Activated CD4-positive, alpha-beta T cell treated with anti-CD3 and anti-CD28 coated beads, Interleukin-10, Interleukin-2, amounts not matched to agents 100 ng/mL and 50 ng/mL, durations not matched to agents 16 hours and 8 hours (primary cell): ENCODE measurements at places on chromosomes 3 and 15.

DNA sequence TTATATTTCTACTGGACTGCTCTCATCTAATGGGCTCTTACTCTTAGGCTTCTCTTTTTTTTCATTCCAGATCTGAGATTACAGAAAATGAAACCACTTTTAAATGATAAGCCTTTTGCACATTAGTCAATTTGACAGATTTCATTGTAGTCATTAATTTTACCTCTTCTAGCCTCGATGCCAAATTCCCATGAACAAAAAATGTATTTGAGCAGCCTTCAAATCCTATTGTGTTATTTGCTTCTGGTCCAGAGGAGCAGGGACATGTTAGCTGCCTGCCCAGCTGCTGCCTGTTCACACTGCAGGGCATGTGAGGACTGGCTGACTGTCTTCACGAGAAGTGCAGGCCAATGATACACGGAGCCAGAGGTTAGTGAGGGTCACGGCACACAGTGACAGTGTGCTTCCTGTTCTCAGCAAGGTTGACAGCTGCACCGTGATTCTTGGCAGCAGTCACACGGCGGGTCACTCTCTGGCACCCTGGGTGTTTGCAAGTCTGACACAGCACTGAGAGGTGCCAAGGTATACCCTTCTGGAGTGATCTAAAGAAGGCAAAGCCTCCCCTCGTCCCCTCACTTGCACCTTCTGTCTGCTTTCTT, 40.8 kb downstream of the KAT2B start:
- DNase-seq: peak; percentile 46

GRCh38 chr3:162193148-162194095, 696.8 kb downstream of the OTOL1 start:
- DNase-seq: no peak

DNA sequence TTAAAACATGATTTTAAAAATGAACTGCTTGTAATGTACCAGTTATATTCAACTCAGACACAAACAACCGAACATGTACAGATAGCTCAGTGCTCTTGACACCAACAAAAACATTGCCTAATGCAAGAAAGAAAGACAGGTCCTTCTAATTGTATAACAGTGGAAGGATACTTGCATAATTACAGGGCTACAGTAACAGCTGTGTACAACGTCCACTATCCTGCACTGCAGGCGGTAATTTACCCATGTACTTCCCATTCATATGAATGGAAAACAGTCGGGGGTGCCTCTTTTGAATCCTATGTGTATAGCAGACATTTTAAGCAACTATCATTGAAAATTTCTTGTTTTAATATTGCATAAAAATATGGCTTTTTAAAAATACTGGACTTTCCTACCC, 41.1 kb upstream of the PLSCR5 start:
- DNase-seq: no peak

DNA sequence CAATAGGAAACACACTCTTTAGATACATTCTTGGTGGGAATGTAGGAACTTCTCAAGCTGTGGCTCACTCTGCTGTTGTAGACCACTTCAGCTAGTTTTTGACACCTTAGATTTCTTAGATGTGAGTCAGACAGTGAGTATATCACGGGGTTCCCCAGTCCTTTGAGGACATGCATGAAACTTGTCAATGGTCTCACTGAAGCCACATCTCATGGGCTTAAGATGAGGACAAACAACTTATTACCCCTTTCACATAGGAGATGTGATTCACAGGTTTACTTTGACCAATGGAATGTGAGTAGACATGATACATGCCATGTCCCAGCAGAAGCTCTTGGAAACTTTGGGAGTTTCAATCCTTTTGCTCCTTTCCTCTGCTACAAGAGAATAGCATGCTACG, 325.5 kb downstream of the CHST2 start:
- peak; percentile 48 for DNase-seq

DNA sequence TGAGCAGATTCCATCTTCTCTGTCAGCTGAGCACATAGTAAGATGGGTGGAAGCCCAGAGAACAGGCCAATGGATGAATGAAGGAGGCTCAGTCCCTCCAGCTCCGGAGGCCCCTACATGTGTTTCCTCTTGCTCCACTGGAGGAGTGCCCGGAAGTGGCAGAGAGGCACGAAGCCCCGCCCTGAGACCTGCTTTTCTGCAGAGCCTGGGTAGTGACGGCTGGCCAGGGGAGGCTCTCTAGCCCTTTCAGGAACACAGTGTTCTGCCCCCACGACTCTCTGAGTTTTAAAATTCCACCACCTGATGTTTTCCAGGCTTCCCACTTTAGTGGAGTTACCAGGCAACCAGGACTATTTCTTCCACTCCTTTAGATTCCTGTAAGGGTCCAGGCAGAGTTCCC, 149.4 kb upstream of the SLC6A11 start:
- DNase-seq: no peak

DNA sequence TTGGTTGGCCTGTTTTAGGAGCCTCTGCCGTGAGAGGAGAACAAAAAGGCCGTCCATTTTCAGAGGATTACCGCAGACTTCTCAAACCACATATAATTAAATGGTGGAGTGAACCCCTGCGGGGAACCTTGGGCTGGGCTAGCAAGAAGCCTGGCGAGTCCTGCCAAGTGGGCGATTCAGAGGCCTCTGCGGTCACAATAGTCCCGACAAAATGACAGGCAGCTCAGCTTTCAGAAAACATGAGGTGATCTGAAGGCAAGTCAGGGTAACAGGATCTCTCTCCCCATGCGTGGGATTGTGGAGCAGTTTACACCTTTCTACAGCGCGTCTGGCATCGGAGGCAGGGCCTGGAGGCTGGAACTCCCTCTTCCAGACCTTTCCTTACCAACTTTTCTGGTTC, 134.8 kb downstream of the ASB7 start:
- DNase-seq: no peak
